ENCODE measurements at places on chromosomes 1 and 21.

DNA sequence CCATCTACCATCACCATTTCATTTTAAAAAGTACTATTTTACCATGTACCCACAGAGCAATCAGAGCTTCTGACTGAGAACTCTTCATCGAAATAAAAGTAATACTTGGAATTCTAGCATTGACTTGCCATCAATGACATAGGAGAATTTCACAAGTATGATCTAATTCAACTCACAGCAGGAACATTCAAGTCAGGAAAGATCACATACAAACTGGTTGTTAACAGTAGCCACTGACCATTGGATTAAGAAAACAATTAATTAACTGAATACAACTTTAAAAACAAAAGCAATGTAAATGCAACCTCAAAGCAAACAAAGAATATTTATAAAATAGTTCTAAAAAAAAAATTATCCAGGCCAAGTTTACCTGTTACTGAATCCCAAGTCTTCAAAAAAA, 18.8 kb downstream of the RNF115 start:
- no peak for DNase-seq

- DNase-seq = no peak
Observed at GRCh38 chr1:48558366-48558765, 86.4 kb upstream of the SPATA6 start.

- DNase-seq = no peak
Observed at GRCh38 chr1:33864460-33865389, 846 bp downstream of the HMGB4 start.

- no peak for DNase-seq
Observed at GRCh38 chr1:224592636-224593582, 23.2 kb upstream of the CNIH3 start.

DNA sequence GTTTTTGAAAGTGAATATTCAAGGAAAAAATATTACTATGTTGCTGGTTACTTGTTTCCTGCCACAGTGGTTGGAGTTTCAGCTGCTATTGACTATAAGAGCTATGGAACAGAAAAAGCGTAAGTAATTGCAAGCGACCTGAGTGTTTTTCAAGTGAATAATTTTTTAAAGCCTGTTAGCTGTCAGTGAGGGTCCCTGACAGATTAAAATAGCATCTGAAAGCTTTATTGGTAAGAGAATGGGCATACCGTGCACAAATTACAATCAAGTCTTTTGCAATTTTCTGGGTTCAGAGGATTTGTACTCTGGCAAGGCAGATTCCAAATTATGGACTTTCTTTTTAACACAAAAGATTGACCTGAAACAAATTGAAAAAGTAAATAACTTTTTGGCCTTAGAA, 169.7 kb downstream of the ADGRL2 start:
- no peak for DNase-seq

- DNase-seq = no peak
Observed at GRCh38 chr1:65581119-65581518, 160.7 kb downstream of the LEPR start.

DNA sequence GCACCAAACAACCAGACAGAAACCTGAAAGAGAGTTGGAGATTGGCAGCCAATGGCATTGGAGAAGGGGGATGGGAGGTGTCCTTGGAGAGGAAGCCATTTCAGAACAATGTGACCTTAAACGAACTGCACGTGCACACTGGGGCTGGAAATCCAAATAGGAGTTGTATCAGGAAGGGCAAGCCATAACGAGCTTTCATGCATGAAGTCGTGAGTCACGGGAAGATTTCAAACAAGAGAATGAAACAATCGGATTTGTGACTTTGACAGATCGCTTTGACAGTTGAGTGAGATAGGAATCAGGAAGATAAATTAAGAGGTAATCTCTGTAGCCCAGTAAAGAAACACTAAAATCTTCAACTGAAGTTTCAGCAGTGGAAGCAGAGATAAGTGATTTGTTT, 445.8 kb upstream of the ZP4 start:
- DNase-seq = no peak

- DNase-seq = peak; percentile 47
Observed at GRCh38 chr1:28775121-28775942, 36.6 kb upstream of the OPRD1 start.

DNA sequence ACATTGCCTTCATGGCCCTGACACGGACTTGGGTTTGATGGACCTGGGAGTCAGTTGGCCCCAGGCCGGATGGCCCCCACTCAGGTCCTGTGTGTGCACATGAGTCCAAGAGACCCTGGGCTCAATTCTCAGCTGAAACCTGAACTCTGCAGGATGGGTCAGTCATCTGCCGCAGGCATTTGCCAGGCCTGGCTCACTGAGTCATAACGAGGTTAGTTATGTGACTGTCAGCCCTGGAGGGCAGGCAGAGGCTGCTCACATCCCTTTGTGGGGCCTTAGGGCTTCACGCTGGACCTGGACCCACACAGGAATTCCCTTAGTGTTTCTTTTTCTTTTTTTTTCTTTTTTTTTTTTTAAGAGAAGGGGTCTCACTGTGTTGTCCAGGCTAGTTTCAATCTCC, 46.5 kb downstream of the PSMG1 start:
- DNase-seq = no peak

DNA sequence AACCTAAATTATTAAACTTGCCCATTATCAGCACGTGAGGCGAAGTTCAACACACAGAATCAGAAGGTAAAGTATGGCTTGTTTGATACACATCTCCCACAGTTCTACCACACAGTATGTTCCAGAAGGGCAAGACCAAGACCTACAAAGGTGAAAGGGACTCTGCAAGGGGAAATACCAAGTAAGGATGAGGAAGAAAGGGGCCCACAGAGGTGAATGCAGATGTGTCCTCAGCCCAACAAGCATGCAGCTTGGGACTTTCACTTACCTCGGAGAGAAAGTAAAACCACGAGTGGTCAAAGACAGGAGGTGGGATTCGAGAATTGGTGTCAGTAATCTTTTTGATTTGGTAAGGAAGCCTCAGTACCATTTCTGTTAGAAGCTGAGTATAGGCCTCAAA, 85.8 kb downstream of the UBR4 start:
- DNase-seq = no peak

- DNase-seq = no peak
Observed at GRCh38 chr21:33374450-33375096, 28.6 kb upstream of the IFNGR2 start.

GRCh38 chr1:224799083-224799482, 130.4 kb upstream of the DNAH14 start:
- no peak for DNase-seq

DNA sequence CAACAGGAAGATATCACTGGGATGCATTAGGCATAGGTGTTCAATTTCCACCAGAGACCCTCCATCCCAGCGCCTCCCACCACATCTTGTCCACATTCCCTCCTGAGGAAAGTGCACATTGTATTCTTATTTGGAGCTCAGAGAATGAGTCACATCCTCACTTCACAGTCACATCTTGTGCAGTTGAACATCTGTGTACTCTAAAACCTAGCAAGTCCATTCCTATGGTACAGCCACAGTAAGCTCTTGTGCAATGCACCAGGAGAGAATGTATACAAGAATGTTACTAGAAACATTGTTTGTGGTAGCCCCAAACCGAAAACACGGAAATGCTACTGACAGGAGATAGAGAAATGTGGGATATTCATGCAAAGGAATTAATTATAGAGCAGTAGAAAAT, 1.6 kb upstream of the KDF1 start:
- DNase-seq = no peak

DNA sequence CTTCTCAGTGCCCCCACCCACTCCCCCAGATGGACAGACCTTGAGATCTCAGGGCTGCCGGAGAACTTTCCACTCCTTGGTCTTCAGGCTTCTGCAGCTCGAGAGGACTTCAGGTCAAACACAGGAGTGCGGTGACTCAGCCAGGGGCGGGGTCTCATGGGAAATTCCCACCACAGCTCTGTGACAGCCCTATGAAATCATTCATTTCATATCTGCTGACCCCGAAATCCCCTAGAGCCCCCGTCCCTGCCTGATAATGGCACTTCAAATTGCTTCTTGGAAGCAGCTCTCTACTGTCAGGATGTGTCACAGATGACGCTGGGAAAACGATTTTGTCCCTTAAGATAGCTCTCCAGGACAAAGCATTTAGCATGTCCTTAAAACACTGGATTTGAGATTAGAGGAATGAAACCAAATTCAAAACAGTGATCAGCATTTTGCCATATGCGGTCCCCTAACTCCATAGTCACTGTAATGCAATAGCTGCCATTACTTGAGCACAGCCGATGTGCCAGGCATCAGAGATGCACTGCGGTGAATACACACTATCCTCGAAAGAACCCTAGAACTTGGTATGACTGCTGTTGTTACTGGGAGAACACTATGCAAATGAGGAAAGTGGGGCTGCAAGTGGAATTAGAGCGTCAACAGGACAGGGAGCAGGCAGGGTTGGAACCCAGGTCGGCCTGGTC, at the start of gene TNFRSF9:
Gene TNFRSF9, minus strand, starts transcription at position 95 of the 692 bp plus-strand sequence. CDS start 845 bp downstream, outside the sequence.
- peak; percentile 60 for DNase-seq

DNA sequence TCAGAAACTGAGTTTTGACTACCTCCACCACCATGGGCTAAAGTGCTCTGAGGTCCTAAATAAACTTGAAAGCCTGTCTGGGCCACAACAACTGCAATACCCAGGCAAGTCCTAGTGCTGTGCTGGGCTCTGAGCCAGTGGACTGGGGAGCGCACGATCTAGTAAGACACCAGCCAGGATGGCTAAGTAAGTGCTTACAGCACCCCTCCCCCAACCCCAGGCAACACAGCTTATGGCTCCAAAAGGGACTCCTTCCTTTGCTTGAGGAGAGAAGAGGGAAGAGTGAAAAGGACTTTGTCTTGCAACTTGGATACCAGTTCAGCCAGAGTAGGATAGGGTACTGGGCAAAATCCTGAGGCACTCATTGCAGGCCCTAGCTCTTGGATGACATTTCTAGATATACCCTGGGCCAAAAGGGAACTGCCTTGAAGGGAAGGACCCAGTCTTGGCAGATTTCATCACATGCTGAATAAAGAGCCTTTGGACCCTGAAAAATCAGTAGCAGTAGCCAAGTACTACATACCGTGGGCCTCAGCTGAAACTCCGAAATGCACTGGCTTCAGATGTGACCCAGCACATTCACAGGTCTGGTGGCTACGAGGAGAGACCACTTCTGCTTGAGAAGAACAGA, 1.6 kb downstream of the C1orf105 start:
- DNase-seq = no peak

DNA sequence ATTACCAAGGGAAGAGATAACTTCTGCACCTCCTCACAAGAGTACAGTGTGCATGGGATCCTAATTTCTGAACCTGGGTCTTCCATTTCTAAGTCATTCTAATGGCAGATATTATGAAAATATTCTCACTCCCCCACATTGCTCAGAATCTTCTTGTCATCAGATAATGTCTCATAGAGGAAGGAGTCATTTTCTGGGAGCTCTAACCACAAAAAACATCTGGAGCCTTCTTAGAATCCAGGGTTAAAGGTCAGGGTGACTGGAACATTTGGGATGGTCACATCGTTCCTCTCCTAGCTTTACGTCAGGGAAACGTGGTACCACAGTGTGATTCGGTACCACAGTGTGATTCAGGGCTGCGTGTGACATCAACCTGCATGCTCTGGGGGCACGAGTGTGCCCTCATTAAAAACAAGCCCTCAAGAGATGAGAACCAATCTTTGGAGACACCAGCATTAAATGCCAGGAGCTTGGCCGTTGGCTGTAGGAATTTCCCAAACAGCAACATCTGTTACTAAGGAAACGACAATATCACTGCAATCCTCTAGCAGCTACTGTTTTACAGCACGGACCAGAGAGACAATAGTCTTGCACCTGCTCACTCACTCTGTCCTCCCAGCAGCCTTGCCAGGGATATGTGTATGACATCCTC, 179.1 kb downstream of the PSMG1 start:
- no peak for DNase-seq

- DNase-seq = no peak
Observed at GRCh38 chr1:216124192-216124781, 299.0 kb downstream of the USH2A start.

DNA sequence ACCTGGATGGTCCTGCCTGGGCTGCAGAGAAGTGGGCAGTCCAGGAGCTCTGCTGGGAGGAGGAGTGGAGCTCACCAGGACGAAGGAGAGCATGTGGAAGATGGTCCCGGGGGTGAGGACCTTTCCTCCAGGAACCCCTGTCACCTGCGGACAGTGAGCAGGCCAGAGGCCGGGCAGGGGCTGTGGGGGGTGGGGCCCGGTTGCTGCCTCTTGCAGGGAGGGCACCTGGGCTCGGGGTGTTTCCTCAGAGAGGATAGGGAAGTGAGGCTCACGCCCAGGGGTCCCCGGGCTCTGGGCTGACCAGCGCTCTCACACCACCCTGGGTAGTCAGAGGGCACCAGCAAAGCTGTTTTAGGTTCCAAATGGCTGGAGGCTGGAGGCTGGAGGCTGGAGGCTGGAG, 22.7 kb upstream of the PEX10 start:
- no peak for DNase-seq

GRCh38 chr1:11788549-11789053, 17.2 kb downstream of the MTHFR start:
- no peak for DNase-seq

DNA sequence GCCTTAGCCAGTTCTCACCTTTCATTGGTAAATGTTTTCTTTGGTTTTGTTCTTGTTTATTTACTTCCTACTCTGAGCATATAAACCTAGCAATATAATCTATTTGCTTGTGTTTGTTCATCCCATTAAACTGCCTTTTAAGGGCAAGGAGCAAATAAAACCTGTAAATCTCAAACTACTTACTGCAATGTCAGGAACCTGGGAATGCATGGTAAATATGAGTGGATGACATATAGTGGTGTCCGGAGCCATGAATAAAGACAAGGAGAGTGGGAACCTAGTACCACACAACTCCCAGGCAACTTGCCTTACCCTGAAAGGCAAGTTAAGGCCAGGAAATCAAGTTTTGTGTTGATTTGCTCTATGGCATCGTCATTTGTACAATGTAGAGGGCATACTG, 1133.7 kb upstream of the NCAM2 start:
- DNase-seq = no peak

- DNase-seq = no peak
Observed at GRCh38 chr1:202706851-202707250, 3.4 kb downstream of the SYT2 start.

- peak; percentile 20 for DNase-seq
Observed at GRCh38 chr1:64898107-64898861, 68.1 kb downstream of the JAK1 start.

DNA sequence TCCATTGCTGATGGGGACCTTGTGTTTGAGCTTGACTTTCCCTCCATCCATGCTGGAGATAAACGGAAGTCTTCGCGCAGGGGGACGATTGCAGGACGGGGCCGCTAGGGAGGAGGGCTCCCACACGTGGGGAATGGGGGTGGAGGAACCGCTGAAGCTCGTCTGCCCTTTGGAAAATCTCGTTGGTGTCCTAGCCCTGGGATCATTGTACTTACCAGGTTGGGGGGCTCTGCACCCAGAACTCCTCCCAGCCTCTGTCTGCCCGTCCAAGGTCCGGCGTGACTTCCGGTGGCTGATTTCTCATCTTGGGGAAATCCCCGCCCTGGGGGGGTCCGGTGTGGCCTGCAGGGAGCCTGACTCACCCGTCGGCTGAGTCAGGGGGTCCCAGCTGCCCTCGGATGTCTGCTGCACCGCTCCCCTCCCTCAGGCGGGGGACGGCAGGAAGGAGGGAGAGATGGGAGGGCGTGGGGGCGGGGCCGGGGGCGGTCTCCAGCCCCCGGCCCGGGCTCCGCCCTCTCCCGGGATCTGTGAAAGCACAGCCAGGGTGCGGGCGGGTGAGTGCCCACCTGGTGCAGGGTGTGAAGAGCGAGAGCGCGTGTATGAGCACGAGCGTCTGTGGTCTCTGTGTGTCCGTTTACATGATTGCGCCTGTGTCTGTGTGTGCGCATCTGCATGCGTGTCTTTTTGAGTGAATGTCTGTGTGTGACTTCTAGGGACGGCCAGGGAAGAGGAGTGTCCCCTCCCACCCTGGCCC, 35.8 kb downstream of the PIK3CD start:
- DNase-seq = peak; percentile 16

GRCh38 chr1:42380586-42381279, at the start of gene RIMKLA:
Gene RIMKLA, plus strand, starts transcription at chr1:42380792. Its CDS starts 143 bp downstream, at chr1:42380935.
- DNase-seq = peak; percentile 22
